ENCODE measurements at places on chromosomes 4 and X.

GRCh38 chrX:9642270-9642995 lies 123.2 kb downstream of the GPR143 start:
- no peak for DNase-seq

- no peak for DNase-seq
These were observed 25.5 kb downstream of the SMIM14 start for GRCh38 chr4:39613093-39613656.

DNA sequence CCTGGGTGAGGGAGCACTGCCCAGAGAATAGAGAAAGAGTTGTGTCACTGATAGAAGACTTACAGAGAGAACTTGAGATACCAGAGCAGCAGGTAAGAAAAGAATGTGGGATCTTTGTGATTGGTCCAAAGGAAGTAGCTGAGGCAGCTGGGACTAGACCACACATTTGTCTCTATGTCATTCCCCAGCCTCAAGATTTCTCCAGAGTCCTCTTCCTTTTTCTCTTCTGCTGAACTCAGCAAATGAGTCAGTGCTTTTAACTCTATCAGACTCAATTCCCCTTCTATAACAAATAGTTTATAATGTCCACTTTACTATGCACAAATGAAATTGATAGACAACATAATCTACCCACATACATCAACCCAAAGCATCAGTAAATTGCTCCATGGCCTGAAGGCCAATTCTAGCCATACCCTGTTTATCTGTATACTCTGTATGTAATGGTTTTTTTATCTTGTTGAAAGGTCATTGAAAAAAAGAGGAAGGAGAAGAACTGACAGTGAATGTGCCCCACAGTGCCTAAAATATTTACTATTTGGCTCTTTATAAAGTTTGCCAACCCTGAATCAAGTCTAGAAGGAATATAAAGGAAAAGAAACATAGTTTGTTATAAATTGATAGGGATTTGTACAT lies 38.2 kb downstream of the ETDC start:
- no peak for DNase-seq

- DNase-seq, result no peak
These were observed 115.9 kb downstream of the MAML3 start for GRCh38 chr4:140038031-140038533.

GRCh38 chr4:6939761-6940743 lies 30.4 kb downstream of the TBC1D14 start:
- no peak for DNase-seq

GRCh38 chrX:117120700-117121099 lies 657.9 kb upstream of the CT83 start:
- DNase-seq, result no peak

GRCh38 chrX:38008658-38009057 lies 2.3 kb downstream of the SYTL5 start:
- DNase-seq, result no peak

- no peak for DNase-seq
These were observed 435 bp downstream of the DCX start for GRCh38 chrX:111411557-111411956.

DNA sequence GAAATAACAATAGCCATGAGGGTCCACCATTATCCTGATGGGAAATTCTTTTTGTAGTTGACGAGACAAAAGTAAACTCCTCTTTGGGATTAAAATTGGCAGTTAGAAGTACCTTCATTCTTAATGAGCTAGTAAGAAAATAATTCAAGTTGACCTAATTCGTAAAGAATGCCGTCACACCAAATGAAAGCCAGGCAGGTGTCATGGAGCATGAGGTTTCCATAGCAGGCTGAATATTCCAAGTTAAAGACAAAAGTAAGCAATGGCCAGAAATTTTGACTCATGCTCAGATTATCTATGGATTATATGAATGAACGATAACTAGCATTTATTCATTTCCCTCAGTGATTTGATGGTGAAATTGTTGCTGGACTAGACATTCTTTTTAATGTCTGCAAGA lies 192.2 kb upstream of the FAT1 start:
- DNase-seq, result no peak

GRCh38 chr4:139209470-139210063 lies 32.5 kb upstream of the ELF2 start:
- no peak for DNase-seq

DNA sequence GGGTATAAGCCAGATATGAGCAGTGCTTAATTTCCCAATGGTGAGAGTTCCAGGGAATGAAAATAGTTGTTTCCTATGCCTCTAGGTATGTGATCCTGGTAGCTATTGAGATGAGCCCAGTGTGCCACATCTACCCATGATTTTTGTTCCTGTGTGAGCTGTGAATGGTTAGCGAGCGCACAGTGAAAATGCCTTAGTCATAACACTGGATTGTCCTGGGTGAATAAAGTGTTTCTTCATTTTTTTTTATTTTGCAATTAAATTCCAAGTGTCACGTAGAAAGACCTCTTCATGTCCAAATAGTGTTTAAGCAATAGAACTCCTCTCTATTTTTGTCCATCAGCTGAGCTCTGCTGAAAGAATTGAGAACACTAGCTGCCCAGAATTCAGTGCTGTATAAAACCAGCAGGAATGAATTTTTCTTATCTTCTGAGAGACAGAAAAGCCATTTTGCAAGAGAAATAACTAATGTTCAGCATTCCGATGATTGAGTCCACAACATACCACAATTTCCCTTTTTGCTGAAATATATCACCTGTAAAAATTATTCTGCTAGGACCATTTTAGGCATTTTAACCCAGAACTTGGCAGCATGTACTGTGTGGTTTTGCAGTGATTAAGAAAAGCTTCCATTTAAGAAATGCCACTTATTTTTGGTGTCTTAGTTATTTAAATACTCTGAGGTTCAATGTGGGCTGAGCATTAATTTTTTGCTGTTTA lies 5.6 kb downstream of the MAOA start:
- DNase-seq, result no peak

DNA sequence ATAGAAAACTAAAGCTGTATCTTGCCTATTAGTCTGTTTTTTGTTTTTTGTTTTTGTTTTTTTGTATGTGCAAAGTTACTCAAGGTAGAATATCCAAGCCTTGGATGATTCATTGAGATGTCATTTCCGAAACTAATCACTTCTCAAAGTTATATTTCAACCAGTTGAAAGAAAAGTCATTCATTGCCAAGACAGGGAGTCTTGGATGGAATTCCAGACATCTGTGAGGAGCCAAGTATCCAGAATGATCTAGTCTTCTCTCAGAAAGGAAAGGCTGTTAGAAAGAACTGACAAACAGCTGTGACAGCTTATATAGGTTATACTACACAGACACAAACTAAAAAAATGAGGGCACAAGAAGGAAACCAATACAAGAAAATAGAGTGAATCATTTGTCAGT lies 141.1 kb upstream of the NDST3 start:
- peak; percentile 40 for DNase-seq

DNA sequence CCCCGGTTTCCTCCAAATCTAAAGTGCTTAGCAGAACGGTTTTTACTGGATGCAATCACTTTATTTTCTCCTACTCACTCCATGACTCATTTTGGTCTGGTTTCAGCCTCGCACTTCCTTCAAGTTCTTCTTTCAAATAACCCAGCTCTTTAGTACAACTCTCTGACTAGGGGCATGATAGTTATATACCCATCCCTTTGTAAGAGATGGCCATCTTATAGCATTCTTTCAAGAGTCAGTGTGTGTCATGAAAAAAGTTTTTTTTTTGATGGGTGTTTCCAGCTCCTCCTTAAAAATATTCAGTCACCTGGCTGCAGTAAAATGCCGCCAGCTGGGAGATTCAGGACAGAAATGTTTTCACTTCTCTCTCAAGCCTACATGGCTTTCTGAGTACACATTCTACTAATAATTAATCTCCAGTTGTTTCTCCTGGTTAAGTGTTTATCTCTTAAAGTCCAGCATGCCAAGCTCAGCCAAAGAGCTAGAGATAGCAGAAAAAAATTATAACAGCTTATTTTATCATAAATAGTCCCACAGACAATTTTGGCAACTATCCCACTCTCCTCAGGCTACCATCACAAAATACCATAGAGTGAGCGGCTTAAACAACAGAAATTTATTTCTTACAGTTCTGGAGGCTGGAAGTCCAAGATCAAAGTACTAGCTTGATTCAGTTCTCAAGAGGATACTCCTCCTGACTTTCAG lies 139.3 kb downstream of the GASK1B start:
- DNase-seq, result peak; percentile 58

DNA sequence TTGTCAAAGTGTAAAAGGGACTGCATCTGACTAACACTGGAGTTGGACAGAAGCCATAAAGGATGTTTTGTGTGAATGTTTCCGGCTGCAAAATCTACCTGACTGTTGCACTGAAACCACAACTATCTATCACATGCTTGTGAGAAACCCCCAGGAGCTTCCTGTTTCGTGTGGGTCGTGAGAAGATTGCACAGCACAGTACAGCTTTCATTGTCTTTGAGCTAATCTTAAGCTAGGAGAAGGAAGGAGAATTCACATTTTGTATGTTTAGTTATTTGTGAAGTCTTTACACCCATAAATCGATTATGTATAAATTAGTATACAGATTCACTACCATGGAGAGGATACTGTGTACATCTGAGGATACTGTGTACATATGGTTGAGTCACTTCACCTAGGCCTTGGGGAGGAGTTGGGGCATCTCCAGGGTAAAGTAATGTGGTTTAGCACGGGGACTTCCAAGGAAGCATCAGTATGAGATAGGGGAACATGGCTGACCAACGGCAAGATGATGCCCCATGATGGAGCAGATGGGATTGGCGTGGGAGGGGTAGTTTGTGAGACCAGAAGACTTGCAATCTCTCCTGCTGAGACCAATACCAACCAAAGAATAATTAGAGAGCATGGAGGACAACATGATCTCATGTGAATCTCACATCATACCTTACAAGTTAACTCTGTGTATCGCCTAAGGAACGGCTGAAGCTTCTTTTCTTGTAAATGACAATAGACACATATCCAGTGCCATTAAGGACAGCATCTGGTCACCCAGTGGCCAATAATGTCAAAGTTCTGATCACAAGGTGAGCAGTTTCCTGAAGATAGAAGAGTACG lies 43.1 kb upstream of the FAM9C start:
- DNase-seq, result peak; percentile 55

DNA sequence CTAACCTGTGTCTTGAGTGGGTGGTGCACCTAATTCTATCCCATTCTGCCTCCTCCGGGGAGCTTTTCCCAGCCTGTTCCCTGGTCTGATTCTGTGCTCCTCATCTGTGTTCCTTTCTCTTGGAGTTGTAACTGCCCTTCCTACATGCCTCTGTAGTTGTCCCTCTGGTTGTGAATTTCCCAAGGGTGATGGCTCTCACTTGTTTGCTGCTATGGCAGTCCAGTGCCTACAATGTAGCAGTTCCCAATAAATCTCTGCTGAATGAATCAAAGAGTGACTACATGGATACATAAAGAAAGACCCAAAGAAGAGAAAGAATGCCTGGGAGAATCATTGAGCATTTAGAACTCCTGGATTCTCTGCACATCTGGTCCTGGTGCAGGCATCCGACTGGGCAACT lies 141.6 kb downstream of the HS3ST1 start:
- DNase-seq, result no peak

DNA sequence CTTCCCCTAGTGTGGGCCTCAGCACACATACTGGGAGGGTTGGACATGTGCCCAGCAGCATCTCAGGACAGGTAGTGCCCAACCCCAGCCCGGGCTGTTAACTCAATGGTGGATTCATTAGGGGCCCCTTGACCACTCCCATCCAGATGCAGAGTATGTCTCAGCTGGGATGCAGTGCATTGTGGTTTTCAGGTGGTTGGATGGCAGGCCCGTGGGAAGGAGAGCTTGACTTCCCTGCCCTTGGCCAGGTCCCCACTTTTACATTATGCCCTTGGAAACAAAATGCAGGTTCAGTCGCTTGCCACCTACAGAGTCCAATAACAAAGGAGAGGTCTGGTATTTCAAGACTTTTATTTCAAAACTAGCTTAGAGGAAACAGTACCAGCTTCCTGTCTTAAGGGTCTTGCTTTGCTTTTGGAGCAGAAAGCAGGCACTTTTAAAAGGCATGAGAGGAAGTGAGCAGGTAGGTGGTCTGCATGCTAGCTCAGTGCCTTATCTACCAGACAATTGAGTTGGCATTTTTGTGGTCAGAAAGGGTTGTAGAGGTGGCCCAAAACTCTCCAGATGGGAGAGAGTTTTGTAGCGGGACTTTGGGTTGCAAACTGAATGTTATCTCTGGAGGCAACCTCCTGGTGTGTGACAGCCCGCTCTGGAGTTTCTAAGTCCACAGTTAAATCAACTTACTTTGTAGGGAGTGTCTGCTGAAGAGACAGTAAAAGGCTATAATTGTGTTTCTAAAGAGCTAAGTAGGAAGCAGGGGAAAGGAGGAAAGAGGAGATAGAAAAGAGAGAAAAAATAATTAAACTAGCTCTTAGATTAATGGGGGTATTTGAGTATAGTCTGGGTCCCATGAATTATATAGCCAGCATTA lies 171.0 kb downstream of the GALNTL6 start:
- DNase-seq, result peak; percentile 37

DNA sequence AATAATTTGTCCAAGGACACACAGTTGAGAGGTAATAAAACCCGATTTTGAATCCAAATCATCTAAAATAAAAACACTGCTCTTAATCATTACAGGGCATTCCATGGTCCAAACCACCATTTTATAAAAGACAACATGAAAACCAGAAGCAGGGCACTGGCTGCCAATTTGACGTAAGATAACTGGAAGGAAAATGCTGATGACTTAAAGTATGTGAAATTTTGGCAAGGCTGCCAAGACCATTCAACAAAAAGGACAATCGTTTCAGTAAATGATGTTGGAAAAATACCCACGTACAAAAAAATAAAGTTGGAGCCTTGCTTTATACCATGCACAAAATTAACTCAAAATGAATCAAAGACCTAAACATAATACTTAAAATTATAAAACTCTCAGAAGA lies 344.4 kb downstream of the RAPGEF2 start:
- DNase-seq, result no peak

DNA sequence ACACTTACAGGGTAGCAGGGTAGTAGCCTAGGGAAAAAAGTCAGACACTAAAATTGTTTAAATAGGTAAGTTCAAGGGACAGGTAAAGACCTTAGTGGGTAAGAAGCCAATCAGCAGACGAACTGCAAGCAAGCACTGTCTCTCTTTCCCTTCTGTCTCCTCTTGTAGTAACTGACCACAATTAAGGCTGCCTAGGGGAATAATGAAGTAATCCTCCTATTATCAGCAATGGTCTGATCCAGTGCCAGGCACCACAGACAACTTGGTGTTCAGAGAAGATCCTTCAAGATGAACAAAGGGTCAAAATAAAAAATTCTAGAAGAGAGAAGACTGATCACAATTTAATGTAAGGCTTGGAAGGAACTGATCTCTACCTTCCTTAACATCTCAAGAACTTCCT lies 62.9 kb downstream of the ELOVL6 start:
- peak; percentile 46 for DNase-seq

DNA sequence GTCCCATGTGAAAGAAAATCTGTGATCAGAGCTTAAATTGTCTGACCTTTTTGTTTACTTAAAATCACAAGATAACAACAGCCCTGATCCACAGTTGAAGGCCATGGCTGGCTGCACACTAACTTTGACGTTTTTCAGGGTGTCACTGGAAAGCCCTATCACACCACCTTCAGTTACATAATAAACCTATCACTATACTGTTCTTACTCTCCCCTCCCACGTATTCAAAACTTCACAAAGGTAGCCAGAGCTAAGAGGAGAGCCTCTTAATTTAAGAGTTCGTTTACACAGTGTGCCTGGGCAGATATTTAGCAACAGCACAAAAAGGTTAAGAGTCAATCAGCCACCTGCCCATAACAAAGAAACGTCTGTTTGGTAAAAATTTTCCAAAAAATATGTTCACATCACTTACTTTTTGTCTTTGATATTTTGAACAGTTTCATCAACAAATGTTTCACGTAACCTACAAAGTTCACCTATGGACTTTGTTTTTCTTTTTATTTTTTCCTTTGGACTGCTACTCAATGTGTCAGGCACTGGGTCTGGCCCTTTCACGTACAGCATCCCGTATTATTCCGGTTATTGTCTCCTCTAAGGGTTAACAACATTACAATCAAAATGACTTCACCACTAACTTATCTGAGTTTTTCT lies 25.0 kb downstream of the RFC1 start:
- no peak for DNase-seq
